HS-5 (cell line): ENCODE measurements at places on chromosomes 7 and 10.
A peak's percentile ranks its signal among the peaks of the same experiment; 100 is the strongest.

GRCh38 chr10:61065051-61065450, 121.1 kb upstream of the RHOBTB1 start:
- no peak for DNase-seq

- no peak for DNase-seq
Measured at GRCh38 chr10:61554925-61555324, 101.7 kb upstream of the TMEM26 start.

- DNase-seq: no peak
Measured at GRCh38 chr7:131602304-131602993, 46.0 kb upstream of the PODXL start.

- DNase-seq: no peak
Measured at GRCh38 chr7:99312316-99313203, 13.1 kb upstream of the ARPC1A start.

DNA sequence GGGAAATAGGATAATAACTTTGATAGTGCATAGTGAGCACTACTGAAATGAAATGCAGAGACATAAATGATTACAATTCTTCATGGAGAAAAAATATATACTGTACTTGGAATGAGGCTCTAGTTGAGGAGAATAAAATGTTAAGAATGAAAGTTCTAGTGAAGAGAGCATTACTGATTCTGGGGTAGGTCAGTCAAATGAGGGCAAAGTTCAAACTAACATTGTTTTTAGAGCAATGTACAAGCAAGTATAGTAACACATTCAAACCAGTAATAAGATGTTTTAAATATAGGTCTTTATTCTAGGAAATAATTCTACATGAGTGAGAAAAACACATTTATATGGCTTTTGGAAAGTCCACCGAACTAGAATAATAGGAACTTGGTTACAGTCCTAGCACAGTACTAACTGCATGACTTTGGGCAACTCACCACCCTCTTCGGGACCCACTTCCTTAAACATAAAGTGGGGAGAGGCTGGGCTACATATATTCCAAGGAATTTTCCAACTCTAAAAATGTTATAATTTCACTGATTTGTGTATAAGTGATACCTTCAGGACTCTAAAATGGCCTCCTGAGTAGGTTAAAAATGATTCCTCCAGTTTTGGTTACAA, 86.4 kb downstream of the CDK6 start:
- DNase-seq: no peak

DNA sequence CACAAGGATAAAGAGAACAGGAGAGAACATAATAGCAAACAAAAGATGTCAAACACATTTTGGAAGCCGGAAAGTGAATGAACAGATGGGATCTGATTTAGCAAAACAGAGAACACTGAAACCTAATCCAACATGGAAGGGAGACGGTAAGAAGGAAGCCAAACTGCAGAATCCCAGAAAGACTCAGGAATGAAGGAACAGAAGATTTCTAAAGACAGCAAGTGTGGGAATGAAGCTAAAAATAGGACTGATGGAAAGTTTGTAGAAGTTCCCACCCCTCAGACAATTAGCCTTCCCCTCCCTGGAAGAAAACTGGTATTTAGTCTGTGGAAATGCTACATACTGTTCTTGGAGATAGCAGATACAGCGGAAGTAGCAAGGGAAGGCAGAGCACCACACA, 40.8 kb downstream of the SLC16A12 start:
- no peak for DNase-seq

DNA sequence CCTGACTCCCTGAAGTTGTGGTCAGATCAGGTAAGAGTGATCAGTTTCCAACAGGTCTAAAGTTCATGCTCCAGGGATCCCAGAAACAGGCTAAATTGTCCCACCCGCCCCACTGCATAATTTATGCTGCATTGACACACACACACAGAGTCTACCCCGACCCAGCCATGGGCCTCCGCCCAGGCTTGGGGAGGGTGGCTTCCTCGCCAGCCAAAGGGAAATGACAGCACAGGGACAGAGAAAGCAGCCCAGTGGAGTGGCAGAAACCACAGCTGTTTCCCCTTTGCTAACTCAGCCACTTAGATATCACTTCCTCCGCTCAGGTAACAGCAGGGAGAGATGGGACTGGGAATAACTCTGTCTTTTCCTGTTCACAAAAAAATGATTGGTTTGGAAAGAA, 9.4 kb downstream of the SH3PXD2A start:
- DNase-seq: no peak

- DNase-seq: no peak
Measured at GRCh38 chr10:124166431-124167125, 73.2 kb upstream of the CHST15 start.

DNA sequence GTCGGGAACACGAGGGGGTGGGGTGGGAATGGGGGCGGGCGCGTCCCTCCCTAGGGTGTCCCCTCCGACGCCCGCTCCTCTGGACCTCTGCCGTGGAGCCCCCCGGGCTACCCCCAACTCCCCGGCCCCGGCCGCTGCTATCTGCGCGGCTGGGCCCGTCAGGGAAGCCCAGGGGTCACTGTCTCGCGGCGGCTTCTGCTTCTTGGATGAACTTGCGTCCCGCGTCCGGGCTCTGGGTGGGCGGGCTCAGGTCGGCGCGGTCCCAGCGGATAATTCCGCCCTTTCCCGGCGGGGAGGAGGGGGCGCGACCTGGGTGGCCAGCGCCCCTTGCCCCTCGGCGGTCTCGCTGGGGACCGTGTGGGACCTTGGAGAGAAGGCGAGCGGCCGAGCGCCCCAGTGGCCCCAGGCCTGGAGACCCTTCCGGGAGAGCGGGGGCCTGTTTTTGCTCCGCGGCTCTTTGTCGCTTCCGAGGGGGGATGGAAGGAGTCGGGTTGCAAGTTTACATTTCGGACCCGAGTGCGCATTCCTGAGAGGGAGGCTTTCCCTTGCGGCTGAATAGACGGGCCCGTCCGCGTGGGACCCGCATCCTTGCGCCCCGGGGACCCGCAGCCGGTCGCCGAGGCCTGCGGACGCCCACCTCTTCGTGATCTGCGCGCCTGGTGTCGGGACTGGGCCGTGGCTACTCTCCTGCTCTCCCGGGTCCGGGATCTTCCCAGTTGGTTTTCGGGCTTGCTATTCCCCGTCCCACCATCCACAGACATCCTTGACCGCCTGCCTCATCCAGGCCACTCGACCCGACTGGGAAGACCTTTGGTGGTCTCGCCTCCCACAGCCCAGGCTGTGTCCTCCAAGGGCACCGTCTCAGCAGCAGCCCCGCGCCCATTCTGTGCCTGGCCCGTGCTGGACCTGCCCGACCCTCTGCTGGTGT, 812 bp downstream of the DOCK1 start:
- DNase-seq: no peak

DNA sequence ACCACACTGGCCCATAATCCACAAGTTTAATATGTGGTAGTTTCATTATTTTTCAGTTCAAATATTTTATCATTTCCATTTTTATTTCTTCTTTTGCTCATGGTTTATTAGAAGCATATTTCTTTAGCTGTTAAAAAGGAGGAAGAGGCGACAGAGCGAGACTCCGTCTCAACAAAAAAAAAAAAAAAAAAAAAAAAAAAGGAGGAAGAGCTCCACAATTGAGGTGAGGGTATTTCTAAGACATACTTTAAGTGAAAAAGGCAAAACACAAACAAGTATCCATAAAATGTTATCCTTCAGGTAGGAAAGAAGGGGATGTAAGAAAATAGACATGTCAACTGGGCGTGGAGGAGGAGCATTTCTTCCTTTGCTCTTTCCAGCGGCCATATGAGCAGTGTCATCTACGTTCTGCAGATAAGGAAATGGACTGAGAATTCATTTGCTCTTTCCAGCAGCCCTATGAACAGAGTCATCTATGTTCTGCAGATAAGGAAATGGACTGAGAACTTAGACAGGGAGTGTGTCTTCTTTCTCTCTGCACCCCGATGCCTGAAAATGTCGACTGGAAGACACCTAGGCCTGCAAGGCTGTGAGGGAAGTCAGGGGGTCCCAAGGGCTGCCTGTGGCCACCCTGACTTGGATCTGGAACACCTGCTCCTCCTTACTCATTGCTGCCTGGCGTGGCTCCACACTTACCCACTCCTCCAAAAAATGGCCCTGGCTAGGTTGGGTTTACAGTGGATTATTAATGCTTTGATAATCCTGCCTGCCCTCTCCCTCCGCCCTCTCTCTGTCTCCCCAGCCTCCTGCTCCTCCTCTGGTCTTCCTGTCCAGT, 18.9 kb upstream of the RAMP3 start:
- no peak for DNase-seq

DNA sequence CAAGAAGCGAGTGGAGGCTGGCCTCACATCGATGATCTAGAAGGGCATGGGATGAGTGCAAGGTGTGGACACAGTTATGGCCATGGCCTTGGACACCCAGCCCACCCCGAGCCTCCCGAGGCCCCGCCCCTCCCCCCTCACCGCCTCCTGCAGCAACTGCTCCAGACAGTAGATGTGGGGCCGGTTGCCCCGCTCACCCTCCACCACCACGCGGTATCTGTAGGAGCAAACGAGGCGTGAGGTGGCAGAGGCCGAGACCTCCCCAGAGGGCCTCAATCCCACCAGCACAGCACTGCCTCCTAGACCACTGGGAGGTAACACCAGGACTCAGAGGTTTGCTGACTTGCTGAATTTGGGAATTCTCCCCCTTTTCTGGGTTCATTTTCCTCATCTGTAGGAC, 37.6 kb downstream of the SLC29A4 start:
- DNase-seq: no peak

GRCh38 chr7:150663802-150664494, 21.6 kb upstream of the GIMAP2 start:
- DNase-seq: no peak

DNA sequence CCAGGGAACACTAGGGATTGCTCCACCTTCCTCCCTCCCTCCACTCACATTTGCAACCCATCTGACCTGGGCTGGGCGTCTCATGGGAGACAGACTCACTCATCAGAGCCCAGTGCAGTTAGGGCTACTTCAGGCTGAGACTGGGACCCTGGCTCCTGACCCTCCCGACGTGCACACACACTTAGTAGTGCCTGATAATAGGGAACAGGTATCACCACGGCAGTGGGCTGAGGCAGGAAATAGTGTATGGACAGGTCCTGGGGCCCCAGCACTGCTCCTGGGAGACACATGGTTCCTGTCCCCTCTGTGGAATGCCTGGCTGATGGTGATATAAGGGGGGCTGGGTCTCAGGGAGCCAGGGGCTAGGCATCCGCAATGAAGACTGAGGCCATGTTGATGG, 14.3 kb downstream of the AQP1 start:
- no peak for DNase-seq

DNA sequence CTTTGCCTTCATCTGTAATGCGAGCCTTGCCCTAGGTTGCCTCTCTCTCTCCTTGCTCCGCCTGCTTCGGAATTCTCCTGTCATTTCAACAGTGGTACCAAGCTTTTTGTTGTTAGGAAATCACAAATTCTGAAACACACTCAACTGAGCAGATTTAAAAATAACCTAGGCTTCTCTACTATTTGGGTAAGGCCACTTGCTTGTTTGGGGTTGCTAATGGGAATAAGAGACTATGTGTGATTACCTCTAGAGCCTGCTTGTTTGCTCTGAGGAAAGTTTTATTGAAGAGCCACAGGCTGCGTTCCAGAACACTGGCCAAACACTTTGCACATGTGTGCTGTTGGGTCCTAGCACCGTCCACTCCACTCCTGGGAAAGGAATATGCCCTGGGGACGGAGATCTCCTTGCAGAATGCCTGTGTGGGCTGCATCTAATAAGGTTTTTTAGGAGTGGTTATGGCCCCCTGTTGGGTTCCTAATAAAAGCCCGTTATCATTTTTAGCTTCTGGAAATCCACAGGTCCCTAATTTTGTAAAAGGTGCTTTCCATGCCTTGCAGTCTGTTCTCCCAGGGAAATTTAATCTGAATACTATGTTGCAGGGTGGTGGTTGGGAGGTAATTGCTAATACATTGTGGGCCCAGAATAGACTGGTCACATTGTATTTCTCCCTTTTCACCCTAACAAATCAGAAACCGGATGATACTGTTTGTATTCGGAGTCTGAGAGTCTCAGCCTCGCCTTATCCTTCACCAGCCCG, 68.7 kb upstream of the KLF6 start:
- DNase-seq: no peak

- peak; percentile 29 for DNase-seq
Measured at GRCh38 chr10:101602761-101603398, 14.8 kb downstream of the DPCD start.

GRCh38 chr10:77909749-77910375, 16.7 kb downstream of the DLG5 start:
- DNase-seq: no peak

DNA sequence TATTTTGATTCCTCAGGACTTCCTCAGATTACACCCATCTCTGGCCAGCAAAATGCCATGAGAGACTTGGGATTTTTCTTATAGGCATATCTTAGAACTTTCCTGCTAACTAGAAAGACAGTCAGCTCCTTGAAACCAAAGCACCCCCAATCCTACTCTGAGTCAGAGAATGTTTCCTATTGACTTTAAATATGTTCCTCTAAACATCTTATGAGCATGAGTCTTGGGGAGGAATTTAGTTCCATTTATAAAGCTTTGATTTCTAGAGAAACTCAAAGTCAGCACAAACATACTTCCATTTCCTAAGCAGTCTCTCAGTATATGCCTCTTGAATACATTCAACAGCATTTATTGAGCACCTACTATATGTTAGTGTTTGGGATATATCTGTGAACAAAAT, 128.5 kb downstream of the INHBA start:
- DNase-seq: peak; percentile 37

- DNase-seq: no peak
Measured at GRCh38 chr10:125283191-125283835, 123.0 kb upstream of the CTBP2 start.

DNA sequence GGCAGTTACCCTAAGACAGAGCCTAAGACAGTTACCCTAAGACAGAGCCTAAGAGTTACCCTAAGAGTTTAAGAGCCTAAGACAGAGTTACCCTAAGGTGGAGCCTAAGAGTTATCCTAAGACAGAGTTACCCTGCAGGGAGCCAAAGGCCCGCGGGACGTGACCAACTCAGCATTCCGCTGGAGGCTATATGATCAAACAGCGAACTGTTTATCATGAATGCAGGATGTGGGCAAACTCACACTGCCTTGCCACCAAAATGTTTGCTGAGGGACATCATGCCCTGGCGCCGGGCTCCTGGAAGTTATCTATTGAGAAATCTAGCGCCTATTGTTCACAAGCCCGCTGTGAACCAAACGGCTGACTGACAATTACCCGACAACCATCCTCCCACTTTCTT, 49.9 kb downstream of the BLVRA start:
- DNase-seq: no peak

DNA sequence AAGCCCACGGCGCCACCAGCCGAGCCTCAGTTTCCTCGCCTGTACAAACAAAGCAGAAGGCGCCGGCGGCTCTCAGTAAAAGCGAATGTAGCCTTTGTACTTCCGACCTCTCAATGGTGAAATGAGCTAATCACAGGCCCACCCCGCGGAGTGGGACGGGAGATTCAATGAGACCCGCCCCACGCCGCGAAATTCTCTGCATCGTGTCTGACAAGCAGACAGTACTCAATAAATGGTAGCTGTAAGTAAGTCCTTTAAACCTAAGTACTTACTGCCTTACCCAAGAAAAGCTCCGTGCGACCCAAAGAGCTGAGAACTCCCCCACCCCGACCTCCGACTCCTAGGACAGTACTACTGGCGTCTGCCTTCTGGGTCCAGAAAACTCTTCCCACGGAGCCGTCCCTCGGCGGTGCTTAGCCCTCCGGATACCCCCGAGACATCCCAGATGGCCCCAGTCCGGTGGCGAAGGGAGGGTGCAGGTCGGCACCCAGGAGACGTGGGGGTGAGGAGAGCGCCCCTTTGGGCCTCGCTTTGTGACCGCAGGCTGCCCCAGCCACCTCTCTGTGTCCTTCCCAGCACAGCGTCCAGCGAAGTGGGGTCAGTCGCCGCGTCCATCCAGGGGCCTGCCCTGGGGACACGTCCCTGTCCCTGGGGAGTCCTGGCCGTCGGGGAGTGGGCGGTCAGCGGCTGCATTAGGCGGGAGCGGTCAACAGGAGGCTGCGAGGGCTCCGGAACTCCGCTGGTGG, 972 bp upstream of the CXCL12 start:
- no peak for DNase-seq
